NCI-H774 (cell line): ENCODE measurements at places on chromosomes 5 and 9.

DNA sequence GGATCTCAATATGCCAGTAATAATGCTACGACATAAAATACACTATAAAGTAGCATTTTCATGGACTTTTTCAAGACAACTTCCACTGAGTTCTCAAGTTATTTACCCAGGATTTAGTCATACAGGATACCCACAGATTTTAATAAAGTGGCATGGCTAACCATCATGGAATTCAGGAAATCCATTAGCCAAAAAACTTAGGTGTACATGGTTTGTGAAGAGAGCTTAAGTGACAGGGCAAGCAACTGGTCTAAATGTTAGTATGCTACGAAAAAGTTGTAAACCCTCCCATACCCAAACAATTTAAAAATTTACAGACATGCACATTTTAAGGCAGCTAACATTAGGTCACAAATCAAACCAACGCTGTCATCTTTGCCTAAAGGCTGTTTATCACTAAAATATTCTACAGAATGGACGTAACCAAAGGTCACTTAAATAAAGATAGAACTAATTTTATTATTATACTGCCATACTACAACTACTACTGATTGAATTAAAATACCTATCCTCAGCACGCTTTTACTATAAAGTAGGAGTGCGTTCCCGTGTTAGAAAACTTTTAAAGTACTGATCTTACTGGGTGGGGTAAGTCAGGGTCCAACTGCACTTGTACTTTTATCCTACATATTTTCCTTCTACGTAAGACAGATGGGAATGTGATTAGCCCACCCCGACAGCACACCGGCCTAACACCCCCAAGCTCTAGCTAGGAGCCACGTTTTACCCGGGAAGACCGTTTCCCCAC, 1.1 kb downstream of the UBTD2 start:
- no peak for DNase-seq

DNA sequence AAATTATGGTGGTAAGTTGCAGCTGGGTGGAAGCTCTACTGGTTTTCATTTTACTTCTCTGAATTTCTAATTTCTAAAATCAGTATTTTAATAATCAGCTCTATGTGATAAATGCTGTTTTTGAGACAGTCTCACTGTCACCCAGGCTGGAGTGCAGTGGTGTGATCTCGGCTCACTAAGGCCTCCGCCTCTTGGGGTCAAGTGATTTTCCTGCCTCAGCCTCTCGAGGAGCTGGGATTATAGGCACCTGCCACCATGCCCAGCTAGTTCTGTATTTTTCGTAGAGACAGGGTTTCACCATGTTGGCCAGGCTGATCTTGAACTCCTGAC, 1.5 kb upstream of the RALGDS start:
- no peak for DNase-seq

GRCh38 chr5:93247105-93247504, 333.9 kb downstream of the NR2F1-AS1 start:
- no peak for DNase-seq

DNA sequence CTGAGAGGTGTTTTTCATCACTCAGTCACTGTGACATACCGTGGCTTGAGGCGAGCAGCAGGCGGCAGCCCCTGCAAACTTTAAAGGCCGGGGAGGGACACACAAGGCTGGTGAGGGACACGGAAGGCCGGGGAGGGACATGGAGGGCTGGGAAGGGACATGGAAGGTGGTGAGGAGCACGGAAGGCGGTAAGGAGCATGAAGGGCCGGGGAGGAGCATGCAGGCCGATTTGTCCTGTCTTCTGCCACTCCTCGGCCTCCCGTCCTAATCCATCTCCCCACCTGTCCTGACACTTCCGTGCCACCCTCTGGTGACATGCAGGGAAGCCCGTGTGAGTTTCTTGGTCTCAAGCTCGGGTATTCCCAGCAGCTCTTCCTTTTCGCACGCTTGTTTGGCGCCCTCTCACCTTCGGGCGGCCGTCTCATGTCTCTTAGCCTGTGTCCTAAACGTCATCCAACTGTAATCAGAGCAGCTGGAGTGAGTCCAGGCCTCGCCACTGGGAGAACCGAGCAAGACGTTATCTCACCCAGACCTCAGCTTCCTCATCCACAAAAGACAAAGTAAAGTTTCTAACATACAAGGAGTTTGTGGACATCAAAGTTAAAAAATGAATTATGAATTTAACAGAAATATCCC, 126.5 kb downstream of the MRPL36 start:
- no peak for DNase-seq

- no peak for DNase-seq
Measured at GRCh38 chr5:127643607-127644006, 5.3 kb upstream of the CTXN3 start.

DNA sequence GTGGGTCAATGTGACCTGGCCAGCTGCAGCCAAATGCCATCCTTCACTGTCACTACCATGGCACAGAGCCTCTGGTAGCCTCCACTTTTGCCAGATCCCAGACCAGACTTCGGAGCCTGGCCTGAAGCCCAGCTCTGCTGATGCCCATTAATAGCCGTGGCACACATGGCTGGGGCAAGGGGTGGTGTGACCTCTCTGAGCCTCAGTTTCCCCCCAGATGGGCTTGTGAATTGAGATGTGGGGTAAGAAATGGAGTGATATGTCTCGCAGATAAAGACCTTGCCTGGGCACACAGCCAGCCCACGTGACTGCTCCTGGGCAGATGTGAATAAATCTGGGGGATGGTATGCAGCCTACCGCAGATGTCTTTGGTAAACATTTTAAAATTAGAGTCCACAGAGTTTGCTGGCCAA, 13.9 kb downstream of the SUSD3 start:
- DNase-seq, result no peak
